Gastrocnemius medialis (tissue), 4 donors: ENCODE measurements at places on chromosomes 6 and 20.
A peak's percentile ranks its signal among the peaks of the same experiment; 100 is the strongest.

DNA sequence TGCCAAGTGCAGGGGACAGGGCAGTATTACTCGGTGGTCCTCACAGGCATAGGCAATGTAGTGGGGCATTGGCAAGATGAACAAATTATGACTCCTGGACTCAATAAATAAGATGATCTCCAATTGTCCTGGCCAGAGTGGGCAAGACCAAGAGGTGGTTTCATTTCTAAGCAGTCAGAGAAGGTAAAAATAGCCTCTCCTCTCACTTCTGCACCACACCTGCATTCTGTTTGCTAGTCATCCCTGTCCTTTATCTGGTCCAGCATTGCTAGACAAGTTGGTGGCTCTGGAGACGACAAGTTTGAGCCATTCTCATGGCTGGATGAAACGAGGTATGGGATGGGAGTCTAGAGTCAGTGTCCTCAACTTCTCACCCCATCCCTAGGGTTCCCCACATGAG lies 83.0 kb downstream of the BANF2 start:
- no peaks in the 10 kb centered on the region for H3K36me3 ChIP-seq
- no peak overlapping the region for H3K4me3 ChIP-seq
- DNase-seq, result no peak
- no peaks in the 10 kb centered on the region for H3K4me1 ChIP-seq
- no peak overlapping the region for H3K27ac ChIP-seq

DNA sequence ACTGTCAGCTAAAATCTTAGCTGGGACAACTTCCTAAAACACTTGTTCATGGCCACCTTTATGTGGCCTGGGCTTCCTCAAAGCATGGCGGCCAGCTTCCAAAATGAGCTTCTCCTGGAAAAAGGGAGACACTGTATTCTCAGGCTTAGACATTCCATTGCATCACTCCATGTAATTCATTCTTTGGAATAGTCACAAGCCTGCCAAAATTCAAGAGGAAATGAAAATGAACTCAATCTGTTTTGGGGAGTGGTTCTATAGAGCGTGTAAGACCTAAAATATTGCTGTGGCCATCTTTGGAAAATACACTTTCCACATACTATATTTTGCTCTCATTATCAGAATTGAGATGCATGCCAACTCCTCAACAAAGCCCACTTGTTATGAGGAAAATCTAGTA lies 687.0 kb downstream of the KIF16B start:
- H3K36me3 ChIP-seq, result no peaks in the 10 kb centered on the region
- no peaks in the 10 kb centered on the region for H3K27me3 ChIP-seq
- no peak overlapping the region for H3K4me3 ChIP-seq
- H3K4me1 ChIP-seq, result no peaks in the 10 kb centered on the region

DNA sequence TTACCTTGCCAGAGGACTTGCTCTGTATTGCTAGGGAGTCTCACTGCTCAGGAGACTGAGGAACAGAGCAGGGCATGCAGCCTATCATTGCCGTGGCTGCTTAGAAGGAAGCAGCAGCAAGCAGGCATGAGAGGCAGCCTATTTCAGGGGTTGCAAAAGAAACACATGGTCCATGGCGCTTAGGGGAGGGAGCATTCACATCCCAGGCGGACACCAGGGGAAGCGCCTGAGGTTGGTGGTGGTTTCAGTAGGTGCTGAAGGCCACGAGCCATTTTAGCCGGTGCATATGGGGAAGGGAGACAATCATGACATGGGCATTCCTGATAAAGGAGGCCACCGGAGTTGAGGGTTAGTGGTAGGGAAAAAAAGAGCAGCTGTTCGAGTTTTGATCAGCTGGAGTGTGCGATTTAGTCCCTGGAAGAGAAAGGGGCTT lies 20.9 kb downstream of the FARS2 start:
- no peak overlapping the region for H3K27ac ChIP-seq
- no peak for DNase-seq
- H3K36me3 ChIP-seq, result no peaks in the 10 kb centered on the region
- H3K4me3 ChIP-seq, result no peak overlapping the region
- peaks cover 4% of the 10 kb centered on the region for H3K4me1 ChIP-seq

- H3K27me3 ChIP-seq, result no peaks in the 10 kb centered on the region
- no peak overlapping the region for H3K27ac ChIP-seq
- peaks cover 4% of the 10 kb centered on the region for H3K36me3 ChIP-seq
- H3K4me3 ChIP-seq, result no peak overlapping the region
- DNase-seq, result no peak
- no peaks in the 10 kb centered on the region for H3K4me1 ChIP-seq
Observed at GRCh38 chr20:62322492-62323041, 19.8 kb downstream of the ADRM1 start.

GRCh38 chr6:24829657-24830056 lies 30.9 kb upstream of the ARMH2 start:
- H3K36me3 ChIP-seq, result peaks cover 47% of the 10 kb centered on the region
- no peak overlapping the region for H3K27ac ChIP-seq
- no peaks in the 10 kb centered on the region for H3K27me3 ChIP-seq
- no peak overlapping the region for H3K4me3 ChIP-seq

- no peaks in the 10 kb centered on the region for H3K4me1 ChIP-seq
- no peak overlapping the region for H3K27ac ChIP-seq
- no peak overlapping the region for H3K4me3 ChIP-seq
- H3K27me3 ChIP-seq, result no peaks in the 10 kb centered on the region
- no peaks in the 10 kb centered on the region for H3K36me3 ChIP-seq
Observed at GRCh38 chr6:93393554-93394074, 25.7 kb downstream of the EPHA7 start.

DNA sequence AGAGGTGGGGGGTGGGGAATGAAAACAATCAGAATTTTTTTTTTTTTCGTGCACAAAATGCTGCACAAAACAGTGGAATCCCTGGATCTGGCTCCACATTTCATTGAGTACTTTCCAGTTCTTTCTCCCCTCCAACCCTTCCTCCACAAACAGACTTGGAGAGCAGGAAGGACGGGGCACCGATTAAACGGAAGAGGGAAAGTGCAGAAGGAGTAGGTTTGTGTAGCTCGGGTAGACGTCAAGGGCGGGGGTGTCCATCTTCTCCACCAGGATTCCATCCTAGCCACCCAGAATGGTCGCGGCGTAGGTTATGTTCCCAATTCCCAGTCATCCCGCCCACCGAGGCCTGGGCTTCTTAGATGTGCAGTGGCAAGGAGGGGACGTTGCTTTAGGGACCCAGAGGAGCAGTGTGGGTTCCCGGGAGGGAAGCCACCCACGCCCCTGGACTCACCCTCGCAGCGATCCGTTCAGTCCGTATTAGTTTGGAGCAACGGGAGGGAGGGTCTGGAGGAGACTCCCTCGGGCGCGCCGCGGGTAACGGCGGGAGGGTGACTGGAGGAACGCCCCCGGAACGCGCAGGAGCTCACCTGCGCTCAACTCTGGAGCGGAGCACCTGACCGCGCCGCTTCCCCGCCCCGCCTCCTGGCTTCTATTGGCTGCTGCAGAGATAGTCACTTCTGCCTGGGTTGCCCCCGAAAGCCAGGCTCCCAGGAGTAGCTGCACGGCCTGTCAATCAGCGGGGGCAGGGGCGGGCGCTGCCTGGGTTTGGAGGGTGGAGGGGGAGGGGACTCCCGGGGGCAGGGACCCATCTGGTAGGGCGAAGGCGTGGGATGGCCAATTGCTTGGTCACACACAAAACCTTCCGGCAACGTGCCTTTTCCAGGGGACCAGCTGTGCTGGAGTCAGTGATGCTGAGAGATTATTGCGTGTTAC lies at the start of gene ENPP5:
TSS of gene ENPP5 (minus strand) at position 624 of the 933 bp plus-strand sequence. CDS start 2,718 bp downstream, outside the sequence.
- peak; percentile 88 for DNase-seq
- peaks cover 43% of the 10 kb centered on the region for H3K4me1 ChIP-seq

GRCh38 chr6:33772082-33772830 lies 16.7 kb downstream of the LEMD2 start:
- H3K36me3 ChIP-seq, result peaks cover 48% of the 10 kb centered on the region
- H3K27ac ChIP-seq, result peak overlapping the region; percentile 82
- no peak for DNase-seq
- no peak overlapping the region for H3K4me3 ChIP-seq

DNA sequence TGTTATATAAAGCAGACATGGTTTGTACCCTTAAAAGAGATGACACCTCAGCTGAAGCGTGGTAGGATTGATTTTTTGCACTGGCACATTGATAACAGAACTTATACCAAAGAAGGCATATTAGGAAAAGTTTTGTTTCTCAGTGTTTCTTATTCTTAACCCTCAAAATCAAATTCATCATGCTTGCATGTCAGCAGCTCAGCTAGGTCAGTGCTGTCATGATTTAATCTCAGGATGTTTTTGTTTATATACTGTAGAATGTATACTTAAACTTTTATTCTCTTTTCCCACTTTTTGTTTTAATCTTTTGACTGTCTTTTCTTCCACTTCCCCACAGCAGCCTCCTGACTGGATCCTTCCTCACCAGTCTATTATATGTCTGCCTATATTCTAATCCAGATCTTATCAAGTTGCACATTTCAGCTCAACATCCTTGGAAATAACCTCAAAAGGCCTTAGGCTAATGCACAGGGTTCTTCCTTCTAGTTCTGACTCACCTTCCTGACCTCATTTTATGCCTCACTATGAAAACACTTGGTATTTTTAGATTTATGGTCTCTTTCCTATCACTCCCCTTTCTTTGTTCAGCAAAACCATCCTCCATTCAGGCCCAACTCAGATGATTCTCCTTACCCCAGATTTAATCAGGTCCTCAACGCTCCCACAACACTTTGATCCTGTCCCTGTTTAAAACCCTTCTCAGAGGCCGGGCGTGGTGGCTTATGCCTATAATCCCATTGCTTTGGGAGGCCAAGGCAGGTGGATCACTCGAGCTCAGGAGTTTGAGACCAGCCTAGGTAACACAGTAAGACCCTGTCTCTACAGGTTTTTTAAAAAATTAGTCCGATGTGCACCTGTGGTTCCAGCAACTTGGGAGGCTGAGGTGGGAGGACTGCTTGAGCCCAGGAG lies 7.2 kb downstream of the HEBP2 start:
- no peaks in the 10 kb centered on the region for H3K4me1 ChIP-seq
- H3K27me3 ChIP-seq, result no peaks in the 10 kb centered on the region
- H3K4me3 ChIP-seq, result no peak overlapping the region
- no peaks in the 10 kb centered on the region for H3K36me3 ChIP-seq
- DNase-seq, result no peak

DNA sequence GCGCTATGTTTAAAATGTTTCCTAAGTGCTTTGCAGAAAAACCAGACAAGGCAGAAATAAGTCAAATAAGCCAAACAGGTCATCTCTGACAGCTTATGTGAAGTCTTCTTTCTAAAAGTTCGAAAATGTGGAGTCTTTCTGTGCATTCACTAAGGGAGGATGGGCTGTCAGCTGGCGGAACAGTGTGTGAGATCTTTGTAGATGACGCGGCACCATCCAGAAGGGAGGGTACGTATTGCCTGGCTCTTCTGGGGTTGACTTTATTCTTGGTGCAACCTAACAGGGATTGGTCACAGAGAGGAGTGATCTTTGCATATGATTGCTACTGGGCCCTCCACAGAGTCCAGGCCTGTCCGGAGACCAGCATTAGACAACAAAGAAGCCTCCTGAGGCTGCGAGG lies 114.5 kb upstream of the EDN1 start:
- H3K4me3 ChIP-seq, result no peak overlapping the region
- no peak overlapping the region for H3K27ac ChIP-seq
- no peaks in the 10 kb centered on the region for H3K36me3 ChIP-seq

DNA sequence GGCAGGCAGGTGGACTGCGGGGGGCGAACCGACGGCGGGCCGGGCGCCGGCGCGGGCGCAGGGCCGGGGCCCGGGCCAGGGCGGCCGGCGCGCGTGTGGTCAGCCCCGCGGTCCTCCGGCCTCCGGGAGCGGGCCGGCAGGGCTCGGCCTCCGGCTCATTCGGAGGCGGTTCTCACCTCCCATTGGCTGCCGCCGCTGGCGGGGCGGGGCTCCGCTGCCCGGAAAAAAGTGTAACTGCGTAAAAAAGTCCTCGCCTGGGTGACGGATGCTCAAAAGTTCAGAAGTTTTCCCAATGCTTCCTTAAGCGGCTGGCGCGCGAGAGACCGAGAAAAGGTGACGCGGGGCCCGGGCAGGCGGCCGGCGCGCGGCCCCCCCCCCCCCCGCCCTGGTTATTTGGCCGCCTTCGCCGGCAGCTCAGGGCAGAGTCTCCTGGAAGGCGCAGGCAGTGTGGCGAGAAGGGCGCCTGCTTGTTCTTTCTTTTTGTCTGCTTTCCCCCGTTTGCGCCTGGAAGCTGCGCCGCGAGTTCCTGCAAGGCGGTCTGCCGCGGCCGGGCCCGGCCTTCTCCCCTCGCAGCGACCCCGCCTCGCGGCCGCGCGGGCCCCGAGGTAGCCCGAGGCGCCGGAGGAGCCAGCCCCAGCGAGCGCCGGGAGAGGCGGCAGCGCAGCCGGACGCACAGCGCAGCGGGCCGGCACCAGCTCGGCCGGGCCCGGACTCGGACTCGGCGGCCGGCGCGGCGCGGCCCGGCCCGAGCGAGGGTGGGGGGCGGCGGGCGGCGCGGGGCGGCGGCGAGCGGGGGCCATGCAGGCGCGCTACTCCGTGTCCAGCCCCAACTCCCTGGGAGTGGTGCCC lies at the start of gene FOXC1:
TSS of gene FOXC1 (plus strand) at position 268 of the 849 bp plus-strand sequence. CDS start at position 799, 531 bp downstream.
- peaks cover 5% of the 10 kb centered on the region for H3K4me1 ChIP-seq
- peak within 1 kb of the TSS; percentile 76 for H3K27ac ChIP-seq
- H3K4me3 ChIP-seq, result peak within 1 kb of the TSS; percentile 58
- H3K36me3 ChIP-seq, result no peaks in the 10 kb centered on the region
- DNase-seq, result peak; percentile 70
- peaks cover 81% of the 10 kb centered on the region for H3K27me3 ChIP-seq

DNA sequence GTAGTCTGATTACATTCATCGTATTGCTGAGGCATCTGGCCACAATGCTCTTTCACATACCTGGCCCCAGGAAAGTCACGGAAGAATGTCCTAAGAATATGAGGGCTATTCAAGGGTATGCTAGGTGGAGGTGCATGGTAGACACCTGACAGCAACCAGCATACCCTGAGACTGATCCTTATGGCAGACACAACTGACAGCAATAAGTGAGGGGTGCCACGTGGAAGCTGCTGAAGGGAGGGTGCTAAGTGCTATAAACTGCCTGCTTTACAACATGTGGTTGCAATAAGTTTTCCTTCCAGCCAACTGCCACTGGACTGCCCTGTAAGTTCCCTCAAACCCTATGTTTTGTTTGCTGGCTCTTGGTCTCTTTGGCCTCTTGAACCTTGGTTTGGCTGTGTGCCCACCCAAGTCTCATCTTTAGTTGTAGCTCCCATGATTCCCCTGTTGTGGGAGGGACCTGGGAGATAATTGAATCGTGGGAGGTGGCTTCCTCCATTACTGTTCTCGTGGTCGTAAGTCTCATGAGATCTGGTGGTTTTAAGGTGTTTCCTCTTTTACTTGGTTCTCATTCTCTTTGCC lies 201.3 kb upstream of the MOCS1 start:
- H3K27me3 ChIP-seq, result no peaks in the 10 kb centered on the region
- H3K36me3 ChIP-seq, result no peaks in the 10 kb centered on the region
- DNase-seq, result no peak
- no peak overlapping the region for H3K4me3 ChIP-seq
- H3K27ac ChIP-seq, result no peak overlapping the region
